Suprapubic skin (tissue), 4 donors: ENCODE measurements at places on chromosomes 6 and 20.
A peak's percentile ranks its signal among the peaks of the same experiment; 100 is the strongest.

GRCh38 chr6:117557951-117558350, 44.4 kb downstream of the GOPC start:
- no peak overlapping the region for H3K4me3 ChIP-seq
- peaks cover 18% of the 10 kb centered on the region for H3K36me3 ChIP-seq
- peaks cover 3% of the 10 kb centered on the region for H3K4me1 ChIP-seq
- no peak for DNase-seq

DNA sequence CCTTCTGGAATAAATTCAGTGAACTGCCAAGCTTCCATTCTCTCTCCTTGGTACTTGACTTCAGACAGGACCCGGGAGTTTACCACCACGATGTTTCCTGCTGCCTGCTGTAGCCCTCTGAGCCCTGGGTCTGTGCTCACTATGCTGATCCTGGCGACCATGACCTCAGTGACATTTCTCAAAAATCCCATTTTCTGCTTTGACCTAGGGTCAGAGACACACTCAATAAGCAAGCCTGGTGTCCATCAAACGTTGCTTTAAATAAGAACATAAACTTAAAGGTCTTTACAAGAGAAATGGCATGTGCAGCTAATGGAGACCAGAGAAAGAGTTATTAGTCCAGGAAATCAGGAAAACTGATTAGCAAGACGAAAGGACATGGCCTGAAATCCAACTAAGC, 509.7 kb upstream of the SULF2 start:
- H3K4me3 ChIP-seq: no peak overlapping the region
- no peaks in the 10 kb centered on the region for H3K27me3 ChIP-seq
- no peaks in the 10 kb centered on the region for H3K36me3 ChIP-seq
- peaks cover 27% of the 10 kb centered on the region for H3K4me1 ChIP-seq
- DNase-seq: no peak

DNA sequence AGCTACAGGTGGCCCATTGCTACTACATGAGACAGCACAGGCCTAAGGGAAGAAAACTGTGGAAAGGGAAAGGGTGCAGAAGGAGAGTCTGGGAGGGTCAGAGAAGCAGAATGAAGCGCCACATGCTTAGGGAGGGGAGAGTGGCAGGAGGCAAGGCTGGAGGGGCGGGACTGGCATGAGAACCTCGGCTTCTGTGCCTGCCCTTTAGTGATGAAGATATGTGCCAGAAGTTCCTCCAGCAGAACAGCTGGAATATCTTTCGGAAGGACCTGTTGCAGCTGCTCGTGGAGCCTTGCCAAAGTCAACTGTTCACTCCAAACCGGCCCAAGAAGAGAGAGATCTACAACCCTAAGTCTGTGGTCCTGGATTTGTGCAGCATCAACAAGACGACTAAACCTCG, 61.8 kb downstream of the CNBD2 start:
- no peak overlapping the region for H3K4me3 ChIP-seq
- H3K27ac ChIP-seq: no peak overlapping the region
- H3K4me1 ChIP-seq: no peaks in the 10 kb centered on the region
- DNase-seq: peak; percentile 6
- no peaks in the 10 kb centered on the region for H3K27me3 ChIP-seq

DNA sequence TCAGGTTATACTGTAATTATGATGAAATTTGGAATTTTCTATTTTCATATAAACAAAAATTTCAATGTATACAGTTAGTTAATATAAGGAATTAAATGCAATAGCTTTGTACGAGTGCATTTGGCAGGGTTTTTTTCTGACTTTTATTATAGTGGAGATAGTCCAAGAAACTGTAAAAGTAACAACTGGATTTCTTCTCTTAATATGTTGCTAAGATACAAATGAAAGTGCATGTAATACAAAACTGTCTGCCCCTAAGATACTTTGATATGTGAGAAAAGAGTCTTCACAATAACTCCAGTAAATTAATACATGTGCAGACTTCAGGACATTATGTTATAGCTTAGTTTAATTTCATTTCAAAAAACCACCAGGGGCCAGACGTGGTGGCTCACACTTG, 721.4 kb downstream of the CBLN4 start:
- DNase-seq: no peak
- H3K36me3 ChIP-seq: no peaks in the 10 kb centered on the region
- no peaks in the 10 kb centered on the region for H3K4me1 ChIP-seq

DNA sequence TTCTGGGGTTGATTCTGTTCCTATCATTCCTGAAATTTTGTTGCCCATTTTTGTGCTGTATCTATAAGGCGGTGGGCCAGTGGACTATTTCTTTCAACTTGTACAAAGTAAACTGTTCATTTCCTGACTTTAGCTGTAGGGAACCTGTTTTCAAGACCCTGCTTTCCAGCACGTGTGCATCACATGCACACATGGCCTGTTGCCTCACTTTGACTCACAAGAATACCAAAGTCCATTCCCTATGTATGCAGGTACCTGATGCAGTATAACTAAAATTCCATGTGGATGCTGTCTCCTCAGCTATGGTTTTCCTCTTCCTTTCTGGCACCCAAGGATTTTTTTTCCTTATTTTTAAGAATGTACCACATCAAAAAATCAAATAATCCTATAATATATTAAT, 284.1 kb upstream of the MANEA start:
- H3K4me3 ChIP-seq: no peak overlapping the region
- H3K4me1 ChIP-seq: no peaks in the 10 kb centered on the region
- H3K27ac ChIP-seq: no peak overlapping the region
- no peaks in the 10 kb centered on the region for H3K27me3 ChIP-seq

GRCh38 chr6:108685970-108686369, 125.3 kb downstream of the FOXO3 start:
- H3K36me3 ChIP-seq: peaks cover 12% of the 10 kb centered on the region
- no peaks in the 10 kb centered on the region for H3K27me3 ChIP-seq
- H3K27ac ChIP-seq: no peak overlapping the region
- DNase-seq: no peak
- H3K4me1 ChIP-seq: peaks cover 34% of the 10 kb centered on the region

DNA sequence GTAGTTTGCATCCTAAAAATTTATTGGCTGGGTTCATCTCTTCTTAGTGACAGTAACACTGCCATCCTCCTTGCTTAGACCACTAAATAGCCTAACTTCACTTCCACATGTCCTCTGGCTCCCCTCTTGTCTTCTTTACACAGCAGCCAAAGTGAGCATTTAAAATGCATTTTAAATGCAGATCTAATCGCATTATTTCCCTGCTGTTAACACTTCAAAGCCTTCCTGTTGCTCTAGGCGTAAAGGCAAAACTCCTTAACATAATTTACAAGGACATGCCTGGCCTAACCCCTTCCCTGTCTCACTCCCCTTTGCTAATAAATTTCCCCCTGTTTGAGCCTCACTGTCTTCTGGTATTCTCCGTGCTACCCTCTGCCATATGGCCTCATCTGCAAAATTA, 26.5 kb downstream of the NKAIN2 start:
- no peaks in the 10 kb centered on the region for H3K4me1 ChIP-seq
- no peak overlapping the region for H3K27ac ChIP-seq
- H3K4me3 ChIP-seq: no peak overlapping the region
- no peak for DNase-seq
